AG04450 (cell line): ENCODE measurements at places on chromosomes 11 and 22. TPM values are rescaled to one million over a fixed set of nuclear protein-coding genes. Genes with fewer than 3 reads are reported as not detected.

GRCh38 chr11:68308068-68308467, 4.3 kb upstream of the LRP5 start:
- DNase-seq, result no peak

DNA sequence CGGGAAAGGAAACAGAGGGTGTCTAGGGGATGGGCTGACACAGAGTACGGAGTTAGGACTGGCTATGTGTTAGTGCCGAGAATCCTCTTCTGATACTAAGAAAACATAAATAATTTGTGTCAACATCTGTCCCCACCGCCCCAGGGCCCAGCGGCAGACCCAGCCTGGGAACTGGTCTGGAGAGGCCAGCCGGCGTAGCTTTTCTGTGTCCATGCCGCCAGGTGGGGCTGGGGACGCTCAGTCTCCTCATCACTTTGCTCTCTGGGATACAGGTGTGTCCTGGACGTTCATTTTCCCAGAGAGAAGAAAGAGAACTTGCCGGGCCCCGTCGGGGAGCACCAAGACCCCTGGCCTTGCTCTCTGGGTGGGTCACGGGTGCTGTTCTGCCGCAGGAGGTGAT, 54.7 kb downstream of the WNT7B start:
- no peak for DNase-seq

- DNase-seq, result no peak
Observed at GRCh38 chr11:126991596-126991995, 9.0 kb downstream of the KIRREL3 start.

Gene OR5P2
- not detected in 2 replicates for polyA plus RNA-seq

Gene LINC01488
- polyA plus RNA-seq, result not detected in 2 replicates
